ENCODE measurements at places on chromosomes 1 and 21.

DNA sequence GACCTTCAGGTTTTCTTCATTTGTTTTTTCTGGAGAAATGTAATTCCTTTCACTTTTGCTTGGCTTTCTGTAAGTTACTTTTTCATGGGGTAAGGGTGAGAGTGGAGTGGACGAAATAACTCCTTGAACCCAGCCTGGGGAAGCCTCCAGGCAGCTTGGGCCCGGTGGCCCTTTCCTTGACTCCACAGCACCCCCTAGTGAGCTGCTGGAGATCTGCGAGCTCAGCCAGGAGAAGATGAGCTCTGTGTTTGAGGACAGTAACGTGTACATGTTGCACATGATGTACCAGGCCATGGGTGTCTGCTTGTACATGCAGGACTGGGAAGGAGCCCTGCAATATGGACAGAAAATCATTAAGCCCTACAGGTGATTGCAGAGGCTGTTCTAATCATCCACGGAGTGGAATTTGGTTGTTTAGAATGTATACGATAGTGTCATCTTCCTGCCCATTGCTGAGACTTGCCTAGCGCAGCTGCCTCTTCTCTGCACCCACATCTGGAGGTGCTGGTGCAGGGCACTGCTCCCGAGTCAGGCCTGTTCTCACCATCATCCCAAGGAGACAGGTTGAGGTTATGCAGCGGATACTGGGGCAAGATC is 51.0 kb downstream of the SMYD2 start:
- peak; percentile 66 for DNase-seq

DNA sequence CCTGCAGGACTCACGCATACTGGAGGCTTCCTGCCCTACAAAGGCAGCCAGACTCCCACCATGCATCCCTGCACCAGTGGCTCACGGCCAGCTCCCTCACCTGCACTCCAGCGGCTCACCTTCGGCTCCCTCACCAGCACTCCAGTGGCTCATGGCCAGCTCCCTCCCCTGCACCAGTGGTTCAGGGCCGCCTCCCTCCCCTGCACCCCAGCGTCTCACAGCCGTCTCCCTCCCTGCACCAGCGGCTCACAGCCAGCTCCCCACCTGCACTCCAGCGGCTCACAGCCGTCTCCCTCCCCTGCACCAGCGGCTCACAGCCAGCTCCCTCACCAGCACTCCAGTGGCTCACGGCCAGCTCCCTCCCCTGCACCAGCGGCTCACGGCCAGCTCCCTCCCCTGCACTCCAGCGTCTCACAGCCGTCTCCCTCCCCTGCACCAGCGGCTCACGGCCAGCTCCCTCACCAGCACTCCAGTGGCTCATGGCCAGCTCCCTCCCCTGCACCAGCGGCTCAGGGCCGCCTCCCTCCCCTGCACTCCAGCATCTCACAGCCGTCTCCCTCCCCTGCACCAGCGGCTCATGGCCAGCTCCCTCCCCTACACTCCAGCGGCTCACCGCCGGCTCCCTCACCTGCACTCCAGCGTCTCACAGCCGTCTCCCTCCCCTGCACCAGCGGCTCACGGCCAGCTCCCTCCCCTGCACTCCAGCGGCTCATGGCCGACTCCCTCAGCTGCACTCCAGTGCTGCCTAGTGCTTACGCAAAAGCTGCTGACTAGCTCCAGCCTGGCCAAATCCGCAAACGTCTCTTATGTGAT is 324.5 kb downstream of the NPHP4 start:
- no peak for DNase-seq

GRCh38 chr1:5730272-5731109 is 261.7 kb downstream of the NPHP4 start:
- no peak for DNase-seq

- DNase-seq, result no peak
Observed at GRCh38 chr21:24289539-24289938, 1317.7 kb downstream of the MRPL39 start.

- peak; percentile 83 for DNase-seq
Observed at GRCh38 chr1:161185282-161185682, 8.0 kb upstream of the B4GALT3 start.

- peak; percentile 42 for DNase-seq
Observed at GRCh38 chr1:163195728-163196448, 6.8 kb downstream of the RGS5 start.

GRCh38 chr1:5191470-5191869 is 537.1 kb downstream of the AJAP1 start:
- DNase-seq, result no peak

GRCh38 chr1:54380290-54380882 is 25.8 kb downstream of the SSBP3 start:
- no peak for DNase-seq

GRCh38 chr1:163672976-163673758 is 351.4 kb downstream of the NUF2 start:
- DNase-seq, result no peak

DNA sequence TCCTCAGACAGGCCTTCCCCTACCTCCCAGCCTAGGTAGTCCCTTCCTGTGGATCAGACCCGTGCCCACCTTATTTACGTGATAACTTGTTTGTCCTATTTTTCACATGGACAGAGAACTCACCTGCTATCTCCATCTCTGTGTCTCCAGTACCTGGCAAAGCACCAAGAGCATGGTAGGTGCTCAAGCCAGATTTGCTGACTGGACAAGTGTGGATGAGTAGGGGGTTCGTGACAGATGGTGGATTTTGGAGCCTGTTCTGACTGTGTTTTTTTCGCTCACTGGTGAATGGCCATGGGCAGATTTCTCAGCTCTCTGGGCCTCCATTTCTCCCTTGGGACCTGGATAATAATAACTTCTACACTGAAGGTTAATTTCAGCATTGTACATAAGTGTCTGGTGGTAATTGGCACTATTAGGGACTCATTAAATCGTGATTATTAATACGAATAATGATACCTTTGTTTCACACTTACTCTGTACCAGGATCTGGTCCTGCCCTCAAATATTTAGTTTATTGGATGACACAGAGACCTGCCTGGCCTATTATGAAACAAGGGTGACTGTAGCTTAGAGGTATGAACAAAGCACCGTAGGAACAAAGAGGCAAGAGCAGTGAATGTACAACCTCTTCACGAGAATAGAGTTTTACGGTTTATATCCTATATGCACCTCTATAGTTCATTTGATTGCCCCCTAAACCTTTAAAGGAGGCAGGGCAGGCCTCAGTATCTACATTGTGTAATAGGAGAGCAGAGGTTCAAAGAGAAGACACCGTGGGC is 24.5 kb upstream of the SLC26A9 start:
- no peak for DNase-seq

GRCh38 chr1:106222403-106222802 is 834.1 kb upstream of the PRMT6 start:
- no peak for DNase-seq

DNA sequence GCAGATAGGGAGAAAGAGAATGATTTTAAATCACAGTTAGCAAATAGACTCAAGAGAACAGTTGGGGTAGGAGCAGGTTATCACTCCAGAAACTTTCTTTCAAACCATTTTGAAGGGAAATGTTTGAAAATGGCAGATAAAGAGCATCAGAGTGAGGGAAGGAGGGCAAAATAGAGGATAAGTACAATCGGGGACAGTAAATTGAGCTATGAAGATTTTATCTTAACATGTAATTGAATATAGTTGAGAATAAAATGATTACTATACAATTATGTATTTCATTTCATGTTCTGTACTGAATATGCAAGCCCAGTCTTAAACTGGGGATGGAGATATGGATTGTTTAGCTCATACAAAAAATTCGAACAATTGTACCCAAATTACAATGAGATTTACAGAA is 54.0 kb downstream of the MAP10 start:
- no peak for DNase-seq

DNA sequence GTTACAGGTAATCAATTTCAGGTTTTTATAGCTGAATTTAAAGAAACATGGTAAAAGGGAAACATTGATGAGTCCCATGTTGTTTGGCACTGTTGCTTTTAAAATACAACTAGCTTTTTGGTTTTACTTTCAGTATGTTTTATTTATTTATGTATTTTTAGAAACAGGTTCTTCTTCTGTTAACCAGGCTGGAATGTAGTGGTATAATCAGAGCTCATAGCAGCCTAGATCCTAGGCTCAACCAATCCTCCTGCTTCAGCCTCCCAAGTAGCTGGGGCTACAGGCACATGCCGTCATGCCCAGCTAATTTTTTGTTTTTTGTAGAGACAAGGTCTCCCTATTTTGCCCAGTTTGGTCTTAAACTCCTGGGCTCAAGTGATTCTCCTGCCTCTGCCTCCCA is 50.4 kb downstream of the CTTNBP2NL start:
- no peak for DNase-seq

GRCh38 chr1:63773496-63773814 is 362 bp upstream of the ROR1 start:
- no peak for DNase-seq

DNA sequence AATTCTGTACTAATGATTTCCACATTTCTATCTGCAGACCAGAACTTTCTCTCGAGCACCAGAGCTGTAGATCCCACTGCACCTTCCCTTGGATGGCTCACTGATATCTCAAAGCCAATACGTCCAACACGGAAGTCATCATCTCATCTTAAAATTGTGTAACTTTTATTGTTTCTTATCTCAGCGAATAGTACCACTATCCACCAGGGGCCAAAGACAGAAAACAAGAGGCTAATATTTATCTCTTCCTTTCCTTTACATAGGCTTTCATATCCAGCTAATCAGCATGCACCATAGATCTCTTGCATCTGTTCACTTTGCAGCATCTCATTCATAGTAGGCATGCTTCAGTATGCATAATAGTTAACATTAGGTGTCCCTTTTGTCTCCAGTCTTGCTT is 303.6 kb downstream of the PTPRC start:
- DNase-seq, result no peak

- DNase-seq, result no peak
Observed at GRCh38 chr1:217270101-217270500, 360.8 kb downstream of the GPATCH2 start.

GRCh38 chr1:38671221-38671620 is 188.4 kb downstream of the RRAGC start:
- no peak for DNase-seq

- no peak for DNase-seq
Observed at GRCh38 chr1:205382561-205382960, 25.8 kb upstream of the KLHDC8A start.

DNA sequence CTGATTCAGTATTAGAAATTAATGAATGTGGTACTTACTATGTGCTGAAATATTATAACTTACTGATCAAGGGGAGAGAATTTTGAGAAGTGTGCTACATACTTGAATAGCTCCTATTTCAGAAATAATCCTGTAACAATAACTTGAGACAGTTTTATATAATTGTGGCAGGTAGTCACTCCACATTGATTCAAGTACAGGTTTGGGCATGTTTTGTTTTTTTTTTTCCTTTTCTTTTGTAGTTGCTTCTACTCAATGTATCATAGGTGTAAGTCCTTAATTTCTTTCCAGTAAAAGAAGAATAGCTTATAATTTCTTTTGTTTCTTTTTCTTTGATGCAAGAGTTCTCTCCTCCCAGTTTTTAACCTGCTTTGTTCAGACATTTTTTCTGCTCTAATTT is 86.1 kb upstream of the ADGRL2 start:
- no peak for DNase-seq

DNA sequence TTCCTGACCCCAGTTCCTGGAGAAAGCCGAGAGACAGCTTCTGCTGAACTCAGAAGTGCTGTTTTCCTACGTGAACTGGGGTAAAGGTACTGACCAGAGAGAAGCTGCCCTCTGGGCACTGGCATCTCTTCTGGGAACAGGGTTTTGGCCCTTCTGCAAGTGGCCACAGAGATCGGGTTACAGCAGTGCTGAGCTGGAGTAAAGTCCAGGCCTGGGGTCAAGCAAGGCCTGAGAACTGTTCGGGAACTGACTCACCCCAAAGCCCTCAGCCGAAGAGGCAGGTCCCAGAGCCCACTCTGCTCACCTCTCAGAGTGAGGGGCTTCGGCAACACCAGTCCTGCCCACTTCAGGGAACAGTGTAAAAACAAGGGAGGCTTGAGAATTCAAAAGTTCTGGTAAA is 177.2 kb upstream of the RUNX1 start:
- no peak for DNase-seq

- DNase-seq, result no peak
Observed at GRCh38 chr1:53895421-53895820, 1.4 kb downstream of the DIO1 start.

DNA sequence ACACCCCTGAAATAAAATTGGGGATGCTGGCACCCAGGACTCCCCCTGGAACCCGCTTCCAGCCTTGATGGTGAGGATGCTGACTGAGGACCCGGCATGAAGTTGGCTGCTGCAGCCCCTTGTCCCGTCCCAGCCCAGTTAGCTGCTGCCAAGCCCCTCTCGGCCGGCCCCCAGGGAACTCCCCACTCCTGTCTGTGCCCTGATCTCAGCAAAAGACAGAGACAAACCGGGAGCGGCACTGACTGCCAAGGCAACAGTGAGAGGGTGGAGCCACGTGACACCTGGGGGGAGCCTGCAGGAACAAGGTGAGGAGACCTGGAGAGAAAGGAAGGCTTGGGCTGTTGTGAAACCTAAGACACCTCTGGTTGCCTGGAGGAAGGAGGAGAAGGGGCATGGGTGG is 24.7 kb downstream of the CASZ1 start:
- DNase-seq, result no peak

GRCh38 chr1:150111670-150112069 is 38.0 kb upstream of the PLEKHO1 start:
- no peak for DNase-seq

- no peak for DNase-seq
Observed at GRCh38 chr1:24714859-24715520, 30.3 kb upstream of the CLIC4 start.

GRCh38 chr1:162918151-162918754 is 57.3 kb upstream of the CCDC190 start:
- no peak for DNase-seq

DNA sequence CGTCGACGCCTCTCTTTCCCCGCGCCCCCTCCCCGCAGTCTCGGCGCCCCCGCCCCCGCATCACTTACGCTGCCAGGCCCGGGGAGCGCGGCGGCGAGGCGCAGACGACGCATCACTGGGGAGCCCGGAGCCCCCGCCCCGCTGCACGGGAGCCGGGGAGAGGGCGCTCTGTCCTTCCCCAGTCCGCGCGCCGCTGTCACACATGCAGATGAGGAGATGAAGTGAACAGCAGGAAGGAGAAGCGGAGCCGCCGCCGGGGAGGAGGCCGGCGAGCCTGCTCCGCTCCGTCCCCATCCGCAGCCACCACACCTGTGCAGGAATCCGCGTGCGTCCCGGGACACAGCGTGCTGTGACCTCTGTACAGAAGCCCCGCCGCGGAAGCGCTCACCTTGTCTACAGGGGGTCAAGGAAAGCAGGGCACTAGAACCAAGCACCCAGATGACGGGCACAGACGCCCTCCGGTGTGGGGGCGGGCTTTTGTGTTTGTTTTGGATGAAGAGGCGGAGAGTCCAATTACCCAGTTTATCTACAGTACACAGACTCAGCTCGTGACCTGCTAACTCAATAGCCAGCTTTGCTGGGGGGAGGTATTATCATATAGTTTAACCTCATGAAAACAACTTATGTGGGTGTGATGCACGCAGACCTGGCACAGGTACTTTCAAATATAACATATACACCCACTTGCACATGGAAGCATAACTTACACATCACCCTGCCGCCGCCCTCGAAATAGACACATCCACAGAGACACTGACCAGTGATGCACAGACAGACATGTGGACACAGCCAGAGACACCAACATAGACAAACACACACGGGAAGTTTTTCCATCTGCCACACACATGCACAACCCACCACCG is 12.4 kb downstream of the KLHDC8A start:
- DNase-seq, result peak; percentile 95

All from hematopoietic multipotent progenitor cell treated with erythropoietin and hydrocortisone succinate and interleukin-3 and kit ligand, for 8 days (in vitro differentiated cells).